NCI-H1417 (cell line): ENCODE measurements at places on chromosomes 16 and 17.

DNA sequence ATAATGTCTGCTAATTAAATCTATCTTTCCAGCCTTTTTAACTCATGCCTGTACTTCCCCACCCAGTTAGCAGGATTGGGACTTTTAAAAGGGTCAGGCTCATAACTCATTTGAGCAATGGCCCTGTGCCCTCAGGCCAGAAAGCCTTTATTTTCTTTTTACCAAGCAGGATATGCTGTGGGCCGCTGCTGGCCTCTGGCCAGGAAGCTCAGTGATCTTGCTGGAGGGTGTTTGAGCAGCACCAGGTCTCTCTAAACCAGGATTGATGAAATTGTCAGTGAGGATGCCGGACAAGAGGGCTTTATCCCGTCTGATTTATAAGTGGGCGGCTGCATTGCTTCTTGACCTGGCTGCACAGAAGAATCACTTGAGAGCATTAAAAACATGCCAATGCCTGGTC lies 187.8 kb downstream of the RAB11FIP4 start:
- DNase-seq, result peak; percentile 43

- DNase-seq, result no peak
Measured at GRCh38 chr16:229731-230281, 557 bp upstream of the LUC7L start.

DNA sequence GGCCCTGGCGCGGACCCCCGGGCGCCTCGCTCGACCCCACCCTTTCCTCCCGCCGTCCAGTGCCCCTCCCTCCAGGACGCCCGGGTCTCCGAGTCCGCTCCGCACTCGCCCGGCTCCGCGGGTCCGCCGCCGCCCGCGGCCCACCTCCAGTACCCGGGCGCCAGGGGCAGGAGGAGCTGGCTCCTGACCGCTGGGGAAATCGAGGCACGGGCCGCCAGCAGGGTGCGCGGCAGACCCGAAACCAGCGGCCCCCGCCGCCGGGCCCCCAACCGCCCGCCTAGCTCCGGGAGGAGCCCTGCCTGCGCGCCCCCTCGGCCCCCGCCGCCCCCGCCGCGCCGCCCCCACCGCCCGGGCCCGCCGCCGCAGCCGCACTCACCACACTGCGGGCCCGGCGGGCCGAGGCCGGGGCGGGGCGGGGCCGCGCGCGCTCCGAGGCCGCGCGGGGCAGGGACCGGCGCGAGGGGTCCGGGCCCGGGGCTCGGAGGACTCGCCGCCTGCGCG lies 333 bp downstream of the MAFG start:
- no peak for DNase-seq

GRCh38 chr17:1123393-1123831 lies 56.4 kb downstream of the ABR start:
- DNase-seq, result no peak
